M059J (cell line): ENCODE measurements at places on chromosomes 3 and 15. TPM values are rescaled to one million over a fixed set of nuclear protein-coding genes. Genes with fewer than 3 reads are reported as not detected.

Gene SEMA3G
- total RNA-seq = 0.07 TPM in 1 of 2 replicates, not detected in the other

Gene RASL12
- total RNA-seq = not detected in 2 replicates

Gene PLSCR2
- total RNA-seq = not detected in 2 replicates

Gene MPI
- 65.4 and 68.3 TPM in 2 replicates for total RNA-seq

Gene CHRM5
- not detected in 2 replicates for total RNA-seq

Gene ITIH4
- 0.02 TPM in 1 of 2 replicates, not detected in the other for total RNA-seq
